ENCODE measurements at places on chromosomes 2 and 18.

- no peak for DNase-seq
Observed at GRCh38 chr18:62720766-62721613, 5.6 kb downstream of the PHLPP1 start.

GRCh38 chr2:886072-887022, 64.3 kb upstream of the SNTG2 start:
- DNase-seq = no peak

DNA sequence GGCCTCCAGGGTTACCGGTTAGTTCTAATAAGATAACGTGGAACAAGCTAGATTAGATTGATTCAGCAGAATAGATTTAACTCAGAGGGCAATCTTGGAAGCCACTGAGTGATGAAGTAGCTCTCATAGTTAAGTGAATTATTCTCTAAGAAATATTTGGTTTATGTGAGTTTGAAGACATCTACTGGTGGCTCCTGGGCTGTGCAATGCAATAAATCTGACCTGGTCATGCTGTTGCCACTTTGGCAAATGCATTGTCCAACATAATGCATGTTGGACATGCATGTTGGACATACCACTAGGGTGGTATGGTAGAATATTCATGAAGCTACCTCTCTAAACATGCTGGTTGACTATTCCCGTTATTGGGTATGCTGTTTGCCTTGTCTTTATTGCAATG, 493.7 kb upstream of the VRK2 start:
- no peak for DNase-seq

DNA sequence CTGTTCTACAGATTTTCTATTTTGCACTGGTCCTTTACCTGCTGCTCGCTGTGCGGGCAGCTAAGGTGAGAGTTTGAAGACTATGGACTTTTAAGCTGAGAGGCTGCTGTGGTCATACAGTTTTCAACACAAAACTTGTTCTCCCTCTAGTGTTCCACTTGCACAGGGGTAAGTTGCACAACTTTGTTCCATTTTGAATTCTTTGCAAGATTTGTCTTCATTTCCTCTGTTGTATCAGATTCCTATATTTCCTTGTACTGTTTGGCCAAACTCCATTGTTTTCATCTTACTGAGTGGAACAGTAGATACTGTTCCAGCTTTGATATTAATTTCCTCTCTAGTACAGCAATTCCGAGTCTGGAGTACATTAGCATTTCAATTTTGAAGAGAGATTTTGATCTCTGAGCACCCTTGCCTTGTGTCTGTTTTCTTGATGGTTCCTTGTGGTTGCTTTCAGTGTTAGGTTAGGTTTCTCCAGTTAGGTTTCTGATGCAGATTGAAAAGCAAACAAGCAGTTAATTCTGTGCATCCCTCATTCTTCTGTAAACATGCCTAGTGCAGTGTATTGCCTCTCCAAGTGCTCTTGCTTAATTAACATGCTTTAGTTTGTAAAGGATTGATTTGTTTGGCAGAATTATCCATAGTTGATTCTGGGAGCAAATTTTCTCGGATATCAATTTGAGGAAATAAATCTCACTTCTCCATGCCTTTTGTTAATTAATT, 188.8 kb downstream of the PTPRM start:
- DNase-seq = no peak

GRCh38 chr18:34221971-34222306, 2.8 kb downstream of the NOL4 start:
- no peak for DNase-seq
